Gastroesophageal sphincter (tissue), 4 donors: ENCODE measurements at places on chromosomes 6 and 20. TPM values are rescaled to one million over a fixed set of nuclear protein-coding genes. Genes with fewer than 3 reads are reported as not detected.

GRCh38 chr6:13292774-13293173 is 35.6 kb downstream of the TBC1D7 start:
- no peak overlapping the region for H3K4me3 ChIP-seq
- H3K27me3 ChIP-seq, result no peaks in the 10 kb centered on the region
- H3K4me1 ChIP-seq, result no peaks in the 10 kb centered on the region
- ATAC-seq, result no peak
- H3K27ac ChIP-seq, result no peak overlapping the region
- peaks cover 76% of the 10 kb centered on the region for H3K36me3 ChIP-seq

DNA sequence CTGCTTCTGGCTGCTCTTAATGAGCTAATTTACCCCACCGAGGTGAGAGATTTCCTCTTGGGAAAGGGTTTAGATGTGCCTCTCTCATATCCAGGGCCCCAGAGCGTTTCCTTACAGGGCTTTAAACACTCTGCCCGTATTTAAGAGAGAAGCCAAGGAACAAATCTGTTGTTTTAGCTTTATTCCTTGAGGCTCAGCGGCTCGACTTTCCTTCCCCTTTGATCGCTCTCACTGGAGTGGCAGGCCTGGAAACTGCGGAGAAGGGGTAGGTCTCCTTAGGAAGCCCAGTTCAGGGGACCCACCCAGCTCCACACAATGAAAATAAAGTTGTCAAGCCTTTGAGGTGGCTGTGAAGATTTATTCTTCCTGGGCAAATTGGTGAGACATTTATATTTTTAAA is 132.0 kb upstream of the JAG1 start:
- no peak overlapping the region for H3K4me3 ChIP-seq
- peak overlapping the region; percentile 39 for H3K27ac ChIP-seq

PRICKLE4 gene
- total RNA-seq, result 5.0 TPM

DNA sequence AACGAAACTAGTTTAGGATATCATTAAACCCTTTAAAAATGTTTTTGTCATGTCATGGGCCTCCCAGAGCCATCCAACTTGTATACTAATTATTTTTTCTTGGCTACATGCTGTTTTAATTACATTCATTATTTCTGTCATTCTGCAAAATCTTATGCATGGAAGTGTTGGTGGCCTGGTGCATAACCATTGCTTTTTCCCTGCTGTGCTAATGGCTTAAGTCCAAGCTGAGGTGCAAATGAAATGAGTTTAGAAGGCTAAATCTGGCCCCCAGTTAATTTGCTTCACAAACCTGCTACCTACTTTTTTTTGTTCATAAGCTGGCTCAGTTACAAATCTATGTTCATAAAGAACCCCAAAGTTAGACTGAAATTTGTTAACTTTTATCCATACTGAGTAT is 1249.9 kb downstream of the EPHA7 start:
- ATAC-seq, result no peak
- no peaks in the 10 kb centered on the region for H3K27me3 ChIP-seq
- no peak overlapping the region for H3K27ac ChIP-seq
- no peaks in the 10 kb centered on the region for H3K4me1 ChIP-seq
- no peak overlapping the region for H3K4me3 ChIP-seq

GRCh38 chr20:38726804-38727606 is 2.7 kb downstream of the SLC32A1 start:
- peaks cover 100% of the 10 kb centered on the region for H3K27me3 ChIP-seq
- no peak for ATAC-seq
- H3K27ac ChIP-seq, result no peak overlapping the region
- no peaks in the 10 kb centered on the region for H3K36me3 ChIP-seq
